A375 (cell line): ENCODE measurements at places on chromosomes 6 and 20. TPM values are rescaled to one million over a fixed set of nuclear protein-coding genes. Genes with fewer than 3 reads are reported as not detected.

The RBM24 gene
- total RNA-seq: 0.48 and 1.5 TPM in 2 replicates

The XRN2 gene
- total RNA-seq: 82.7 and 102 TPM in 2 replicates

The ME1 gene
- total RNA-seq: 5.4 and 5.6 TPM in 2 replicates

The HLA-DQB2 gene
- total RNA-seq: 0.19 TPM in 1 of 2 replicates, not detected in the other

The DYNLT2 gene
- total RNA-seq: 1.5 and 1.6 TPM in 2 replicates

The SEL1L2 gene
- not detected in 2 replicates for total RNA-seq

The TRIM31 gene
- total RNA-seq: not detected in 2 replicates

The SOX18 gene
- total RNA-seq: 0.72 and 1.2 TPM in 2 replicates

The PCSK2 gene
- total RNA-seq: not detected in 2 replicates

The HRH3 gene
- total RNA-seq: not detected in 2 replicates

The EFCAB8 gene
- total RNA-seq: 0.05 TPM in 1 of 2 replicates, not detected in the other

The SLC35D3 gene
- total RNA-seq: 0.03 TPM in 1 of 2 replicates, not detected in the other

The ADRM1 gene
- total RNA-seq: 276 and 286 TPM in 2 replicates

The MYT1 gene
- total RNA-seq: 0.80 and 1.1 TPM in 2 replicates

The PPARD gene
- 3.4 and 5.1 TPM in 2 replicates for total RNA-seq

The LBP gene
- 0.05 and 0.11 TPM in 2 replicates for total RNA-seq
